ENCODE measurements at places on chromosomes 2 and 18.

DNA sequence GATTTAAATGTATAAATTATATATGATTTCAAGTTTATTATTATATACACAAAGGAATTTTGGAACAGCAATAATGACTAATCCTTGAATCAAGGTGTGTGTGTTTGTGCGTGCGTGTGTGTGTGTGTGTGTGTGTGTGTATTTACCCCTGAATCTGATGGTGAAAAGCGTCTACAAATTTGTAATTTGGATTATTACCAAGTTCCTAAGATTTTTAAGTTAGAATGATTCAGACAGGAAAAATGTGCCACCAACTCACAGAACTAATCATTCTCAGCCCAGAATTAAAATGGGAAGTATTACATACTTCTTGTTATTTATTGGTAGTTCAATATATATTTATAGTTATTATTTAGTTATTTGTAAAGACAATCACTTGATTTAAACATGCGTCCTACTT is 12.3 kb downstream of the CALCRL start:
- DNase-seq, result no peak

GRCh38 chr2:198916548-198917080 is 541.1 kb downstream of the SATB2 start:
- DNase-seq, result no peak

- DNase-seq, result no peak
Measured at GRCh38 chr2:242060212-242060835, 190.8 kb downstream of the RTP5 start.

- no peak for DNase-seq
Measured at GRCh38 chr2:104447831-104448434, 406.0 kb upstream of the POU3F3 start.

DNA sequence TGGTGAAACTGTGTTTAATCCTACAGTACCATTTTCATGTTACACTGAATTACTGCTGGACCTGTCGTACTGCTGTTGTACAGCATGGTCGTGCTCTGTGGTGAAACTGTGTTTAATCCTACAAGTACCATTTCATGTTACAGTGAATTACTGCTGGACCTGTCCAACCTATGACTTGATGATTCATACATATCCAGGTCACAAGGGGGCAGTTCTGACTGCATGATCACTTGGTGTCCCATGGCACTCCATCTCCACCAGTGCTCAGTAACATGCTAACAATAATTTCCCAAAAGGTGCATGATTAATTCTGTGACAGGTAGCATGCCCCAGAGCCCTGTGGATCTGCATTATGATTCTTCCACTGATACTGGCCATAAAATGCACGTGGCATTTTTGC is 101.6 kb downstream of the ADCYAP1 start:
- DNase-seq, result no peak

- DNase-seq, result no peak
Measured at GRCh38 chr2:85265304-85265703, 62.5 kb downstream of the TGOLN2 start.

- DNase-seq, result no peak
Measured at GRCh38 chr2:30298302-30298701, 67.0 kb downstream of the LBH start.
